ENCODE measurements at places on chromosomes 6 and 20.

GRCh38 chr20:46420878-46421277 is 14.5 kb upstream of the ELMO2 start:
- no peaks in the 10 kb centered on the region for H3K36me3 ChIP-seq
- no peak overlapping the region for H3K27ac ChIP-seq
- no peak overlapping the region for H3K4me3 ChIP-seq
- peaks cover 19% of the 10 kb centered on the region for H3K27me3 ChIP-seq
- H3K4me1 ChIP-seq = no peaks in the 10 kb centered on the region

- no peaks in the 10 kb centered on the region for H3K4me1 ChIP-seq
- no peaks in the 10 kb centered on the region for H3K27me3 ChIP-seq
- peaks cover 7% of the 10 kb centered on the region for H3K36me3 ChIP-seq
- H3K4me3 ChIP-seq = no peak overlapping the region
- H3K27ac ChIP-seq = no peak overlapping the region
Observed at GRCh38 chr20:62052336-62052841, 13.3 kb downstream of the TAF4 start.

- no peak overlapping the region for H3K27ac ChIP-seq
- H3K4me1 ChIP-seq = no peaks in the 10 kb centered on the region
- H3K4me3 ChIP-seq = no peak overlapping the region
- H3K27me3 ChIP-seq = no peaks in the 10 kb centered on the region
Observed at GRCh38 chr6:153947808-153948447, 91.1 kb upstream of the OPRM1 start.

DNA sequence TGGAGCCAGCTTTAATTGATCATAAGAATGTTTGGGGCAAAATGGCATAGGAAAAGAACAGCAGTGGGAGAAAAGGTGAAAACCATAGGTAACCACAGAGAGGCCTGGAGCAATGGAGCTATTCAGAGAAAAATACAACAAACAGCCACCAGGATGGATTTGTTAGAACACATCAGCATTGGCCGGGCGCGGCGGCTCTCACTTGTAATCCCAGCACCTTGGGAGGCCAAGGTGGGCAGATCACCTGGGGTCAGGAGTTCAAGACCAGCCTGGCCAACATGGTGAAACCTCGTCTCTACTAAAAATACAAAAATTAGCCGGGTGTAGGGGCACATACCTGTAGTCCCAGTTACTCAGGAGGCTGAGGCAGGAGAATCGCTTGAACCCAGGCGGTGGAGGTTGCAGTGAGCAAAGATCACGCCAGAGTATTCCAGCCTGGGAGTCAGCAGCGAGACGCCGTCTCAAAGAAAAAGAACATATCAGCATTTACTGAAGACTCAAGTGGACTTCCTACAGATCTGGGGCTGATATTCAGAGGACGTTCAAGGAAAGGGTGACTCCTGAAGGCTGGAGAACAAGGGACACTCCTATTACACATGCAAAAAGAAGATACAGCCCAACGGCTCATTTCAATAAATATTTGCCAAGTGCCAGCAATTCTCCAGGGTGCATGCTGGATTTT is 20.2 kb downstream of the SNHG17 start:
- no peak overlapping the region for H3K4me3 ChIP-seq
- H3K27ac ChIP-seq = no peak overlapping the region
- no peak for DNase-seq
- no peaks in the 10 kb centered on the region for H3K4me1 ChIP-seq

GRCh38 chr6:149212206-149212605 is 105.3 kb upstream of the TAB2 start:
- no peaks in the 10 kb centered on the region for H3K36me3 ChIP-seq
- H3K27me3 ChIP-seq = no peaks in the 10 kb centered on the region
- DNase-seq = no peak
- H3K27ac ChIP-seq = no peak overlapping the region
- H3K4me1 ChIP-seq = no peaks in the 10 kb centered on the region

DNA sequence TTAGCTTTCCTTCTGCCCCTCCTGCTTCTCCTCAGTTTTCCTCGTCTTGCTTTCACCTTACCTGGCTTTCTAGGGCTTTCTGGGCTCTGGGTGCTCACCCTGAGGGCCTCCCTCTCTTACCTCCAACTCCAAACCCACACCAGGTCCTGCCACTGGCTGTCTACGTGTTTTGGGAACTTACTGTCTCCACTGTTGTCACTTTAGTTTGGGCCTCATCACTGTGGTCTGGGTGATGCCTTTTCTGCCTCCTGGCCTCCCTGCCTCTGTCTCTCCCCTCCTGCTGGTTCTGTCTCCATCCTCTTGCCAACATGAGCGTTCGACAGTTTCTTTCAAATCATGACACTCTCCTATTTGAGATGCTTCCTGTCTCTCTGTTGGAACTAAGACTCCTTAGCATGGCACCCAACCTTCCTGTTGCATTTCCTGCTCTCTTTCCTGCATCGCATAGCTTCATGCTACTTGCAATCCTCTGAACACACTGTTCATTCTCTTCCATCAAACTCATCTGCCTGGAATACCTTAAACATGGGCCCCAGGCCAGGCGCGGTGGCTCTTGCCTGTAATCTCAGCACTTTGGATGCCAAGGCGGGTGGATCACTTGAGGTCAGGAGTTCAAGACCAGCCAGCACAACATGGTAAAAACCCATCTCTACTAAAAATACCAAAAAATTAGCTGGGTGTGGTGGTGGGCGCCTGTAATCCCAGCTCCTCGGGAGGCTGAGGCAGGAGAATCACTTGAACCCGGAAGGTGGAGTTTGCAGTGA is 5.5 kb downstream of the CD40 start:
- no peaks in the 10 kb centered on the region for H3K27me3 ChIP-seq
- H3K36me3 ChIP-seq = peaks cover 43% of the 10 kb centered on the region
- DNase-seq = peak; percentile 9
- H3K27ac ChIP-seq = no peak overlapping the region

DNA sequence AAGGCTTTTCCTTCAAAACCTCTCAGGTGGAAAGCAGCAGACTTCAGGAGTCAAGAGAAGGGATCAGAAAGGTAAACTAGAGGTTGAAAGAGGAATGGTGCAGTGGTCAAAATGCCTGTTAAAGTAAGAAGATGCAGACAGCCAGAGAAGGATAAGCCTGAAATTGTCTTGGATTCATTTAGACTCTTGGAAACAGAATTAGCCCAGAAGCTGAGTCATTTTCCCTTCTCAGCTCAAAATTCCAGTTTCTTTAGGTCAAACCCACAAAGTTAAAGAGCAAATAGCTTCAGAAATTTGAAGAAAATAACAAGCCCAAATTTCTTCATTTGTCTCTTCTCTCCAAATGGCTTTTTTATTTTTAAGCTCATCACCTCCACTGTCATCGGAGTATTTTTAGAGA is 73.9 kb downstream of the DHX35 start:
- H3K36me3 ChIP-seq = peaks cover 97% of the 10 kb centered on the region
- H3K27me3 ChIP-seq = no peaks in the 10 kb centered on the region
- H3K4me3 ChIP-seq = no peak overlapping the region
- H3K27ac ChIP-seq = peak overlapping the region; percentile 44
- DNase-seq = no peak
- H3K4me1 ChIP-seq = no peaks in the 10 kb centered on the region

DNA sequence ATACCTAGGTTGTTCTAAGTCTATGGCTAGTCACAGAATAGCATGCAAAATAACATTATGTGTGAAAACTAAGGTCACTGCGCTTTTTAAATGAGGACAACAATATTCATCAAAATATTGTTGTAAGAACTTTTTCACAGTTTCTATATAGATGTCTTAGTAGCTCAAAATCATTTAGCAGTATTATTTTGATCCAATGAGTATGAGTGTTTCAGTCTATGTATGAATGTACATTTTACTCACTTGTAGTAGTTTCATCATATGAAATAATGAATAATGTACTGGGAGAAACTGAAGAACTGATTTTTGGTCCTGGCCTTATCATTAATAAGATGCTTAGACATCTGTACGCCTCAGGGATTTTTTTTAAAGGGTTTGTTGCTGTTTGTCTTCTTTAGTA is 16.5 kb upstream of the TMEM30A start:
- no peak overlapping the region for H3K27ac ChIP-seq
- H3K4me3 ChIP-seq = no peak overlapping the region
- peaks cover 9% of the 10 kb centered on the region for H3K4me1 ChIP-seq
- no peaks in the 10 kb centered on the region for H3K36me3 ChIP-seq

- H3K27me3 ChIP-seq = no peaks in the 10 kb centered on the region
- DNase-seq = no peak
- no peak overlapping the region for H3K27ac ChIP-seq
- H3K4me1 ChIP-seq = peaks cover 30% of the 10 kb centered on the region
- no peak overlapping the region for H3K4me3 ChIP-seq
Observed at GRCh38 chr6:148884461-148884860, 137.6 kb downstream of the UST start.

GRCh38 chr6:13478525-13478966 is 8.9 kb downstream of the GFOD1 start:
- H3K27me3 ChIP-seq = no peaks in the 10 kb centered on the region
- DNase-seq = no peak
- H3K4me3 ChIP-seq = no peak overlapping the region
- H3K4me1 ChIP-seq = peaks cover 44% of the 10 kb centered on the region
- no peak overlapping the region for H3K27ac ChIP-seq
- no peaks in the 10 kb centered on the region for H3K36me3 ChIP-seq

GRCh38 chr20:56360133-56360907 is 1.5 kb downstream of the FAM210B start:
- H3K27ac ChIP-seq = peak overlapping the region; percentile 77
- peaks cover 38% of the 10 kb centered on the region for H3K4me1 ChIP-seq
- peaks cover 4% of the 10 kb centered on the region for H3K36me3 ChIP-seq
- H3K4me3 ChIP-seq = peak overlapping the region; percentile 77
- H3K27me3 ChIP-seq = no peaks in the 10 kb centered on the region

DNA sequence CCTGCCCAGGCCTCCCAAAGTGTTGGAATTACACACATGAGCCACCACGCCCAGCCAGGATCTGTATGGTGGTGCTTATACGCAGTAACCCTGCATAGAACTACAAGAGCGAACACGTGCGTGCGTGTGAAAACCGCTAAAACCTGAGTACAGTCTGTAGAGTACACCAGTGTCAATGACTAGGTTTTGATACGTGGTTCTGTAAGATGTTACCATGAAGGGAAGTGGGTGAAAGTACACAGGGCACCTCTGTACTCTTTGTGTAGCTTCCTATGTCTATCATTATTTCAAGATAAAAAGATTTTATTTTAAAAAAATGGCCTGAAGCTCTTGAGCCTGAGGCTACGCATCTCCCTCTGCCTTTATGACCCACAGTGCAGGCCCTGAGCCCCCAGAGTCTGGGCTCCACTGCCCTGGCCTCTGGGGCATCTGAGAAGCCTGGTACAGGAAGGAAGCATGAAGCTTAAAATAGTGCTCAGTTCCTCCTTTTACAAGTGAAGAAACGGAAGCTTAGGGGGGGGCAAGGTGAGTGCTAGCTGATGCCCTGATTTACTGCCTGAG is 21.6 kb downstream of the LY86 start:
- no peaks in the 10 kb centered on the region for H3K36me3 ChIP-seq
- H3K27me3 ChIP-seq = no peaks in the 10 kb centered on the region
- no peak overlapping the region for H3K27ac ChIP-seq
- H3K4me3 ChIP-seq = no peak overlapping the region

- DNase-seq = no peak
- no peaks in the 10 kb centered on the region for H3K4me1 ChIP-seq
- H3K27ac ChIP-seq = peak overlapping the region; percentile 6
- no peaks in the 10 kb centered on the region for H3K36me3 ChIP-seq
Observed at GRCh38 chr6:56231827-56232226, 15.6 kb downstream of the COL21A1 start.

DNA sequence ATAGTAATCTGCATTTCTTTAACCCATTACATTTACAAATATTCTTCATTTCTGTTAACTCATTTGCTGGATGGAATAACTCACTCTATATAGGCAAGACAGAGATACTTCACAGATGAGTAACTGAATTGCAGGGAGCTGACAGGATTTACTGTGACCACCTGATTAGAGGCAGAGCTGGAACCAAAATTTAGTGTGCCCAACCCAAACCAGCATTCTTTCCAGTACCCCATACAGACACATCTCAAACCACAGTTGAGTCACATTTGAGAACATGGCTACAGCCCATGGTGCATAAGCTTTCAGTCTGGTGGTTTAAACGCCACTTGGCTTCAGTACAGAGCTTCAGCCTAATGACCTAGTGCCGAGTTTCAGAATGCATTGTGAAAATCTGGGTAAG is 138.4 kb upstream of the TENT5A start:
- H3K27me3 ChIP-seq = no peaks in the 10 kb centered on the region
- H3K4me3 ChIP-seq = no peak overlapping the region
- peaks cover 13% of the 10 kb centered on the region for H3K4me1 ChIP-seq
- H3K36me3 ChIP-seq = no peaks in the 10 kb centered on the region
- H3K27ac ChIP-seq = no peak overlapping the region
- no peak for DNase-seq

- H3K27me3 ChIP-seq = no peaks in the 10 kb centered on the region
- H3K36me3 ChIP-seq = peaks cover 7% of the 10 kb centered on the region
- H3K4me3 ChIP-seq = no peak overlapping the region
Observed at GRCh38 chr6:116579143-116579542, 7.8 kb downstream of the RWDD1 start.

DNA sequence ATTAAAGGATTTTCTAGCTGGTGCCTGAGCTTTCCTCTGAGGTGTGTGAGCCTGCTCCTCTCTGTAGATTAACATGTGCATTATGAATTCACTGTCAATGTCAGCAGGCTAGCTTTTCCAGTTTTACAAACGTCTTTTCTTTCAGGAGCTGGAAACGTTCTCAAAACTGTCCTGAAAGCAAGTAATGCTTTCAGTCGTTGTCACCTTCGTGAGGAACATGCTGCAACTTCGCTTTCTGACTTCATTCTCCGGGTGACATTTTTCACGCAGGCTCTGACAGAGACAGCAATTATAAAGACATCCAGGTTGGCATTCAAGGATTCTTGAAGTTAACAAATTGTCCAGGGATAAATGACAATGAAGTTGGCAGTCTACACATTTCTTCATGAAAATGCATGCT is 671.5 kb downstream of the DHX35 start:
- no peaks in the 10 kb centered on the region for H3K27me3 ChIP-seq
- no peak overlapping the region for H3K4me3 ChIP-seq
- H3K36me3 ChIP-seq = no peaks in the 10 kb centered on the region
- H3K4me1 ChIP-seq = no peaks in the 10 kb centered on the region
- DNase-seq = no peak

DNA sequence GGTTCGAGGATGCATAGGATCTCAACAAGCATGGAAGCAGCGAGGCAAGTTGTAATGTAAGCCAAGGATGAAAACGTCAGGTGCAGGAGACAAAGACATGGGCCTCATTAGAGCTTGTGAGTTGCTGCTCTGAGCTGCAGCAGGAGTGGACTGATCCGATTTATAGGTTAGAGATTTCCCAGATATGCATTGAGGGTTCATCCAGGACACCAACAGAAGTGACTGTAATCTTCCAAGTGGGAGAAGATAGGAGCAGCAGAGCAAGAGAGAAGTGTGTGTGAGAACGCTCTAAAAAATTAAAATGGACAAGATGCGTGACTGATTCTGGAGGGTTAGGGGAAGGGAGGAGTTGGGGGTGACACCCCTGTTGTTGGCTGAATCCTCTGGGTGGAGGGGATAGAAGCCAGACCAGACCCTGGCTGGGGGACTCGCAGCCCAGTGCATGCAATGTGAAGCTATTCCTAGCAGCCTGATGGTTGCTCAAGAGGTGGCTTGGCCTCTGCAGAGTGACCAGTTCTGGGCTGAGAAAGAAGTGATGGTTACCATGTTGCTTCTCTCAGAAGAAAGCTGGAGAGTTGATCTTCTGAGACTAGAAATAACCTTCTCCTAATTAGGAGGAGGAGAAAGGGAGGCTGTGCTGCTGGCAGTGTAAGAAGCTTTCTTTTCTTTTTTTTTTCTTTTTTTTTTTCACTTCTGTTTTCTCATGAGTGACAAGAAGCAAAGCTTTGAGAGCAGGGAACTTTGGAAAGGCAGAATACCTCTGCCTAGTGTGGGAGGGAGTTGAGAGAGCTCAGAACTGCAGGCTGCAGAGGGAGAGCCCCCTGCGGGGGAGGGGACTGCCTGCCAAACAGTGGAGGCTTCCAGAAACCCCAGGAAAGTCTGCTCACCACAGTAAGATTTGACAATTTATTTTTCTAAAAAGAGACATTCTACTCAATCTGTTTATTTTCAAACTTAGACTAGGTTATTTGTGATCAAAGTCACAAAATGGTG is 116.9 kb downstream of the SLX4IP start:
- no peak overlapping the region for H3K4me3 ChIP-seq
- H3K4me1 ChIP-seq = peaks cover 38% of the 10 kb centered on the region
- no peaks in the 10 kb centered on the region for H3K36me3 ChIP-seq
- H3K27me3 ChIP-seq = no peaks in the 10 kb centered on the region
